ENCODE measurements at places on chromosomes 12 and 14.

DNA sequence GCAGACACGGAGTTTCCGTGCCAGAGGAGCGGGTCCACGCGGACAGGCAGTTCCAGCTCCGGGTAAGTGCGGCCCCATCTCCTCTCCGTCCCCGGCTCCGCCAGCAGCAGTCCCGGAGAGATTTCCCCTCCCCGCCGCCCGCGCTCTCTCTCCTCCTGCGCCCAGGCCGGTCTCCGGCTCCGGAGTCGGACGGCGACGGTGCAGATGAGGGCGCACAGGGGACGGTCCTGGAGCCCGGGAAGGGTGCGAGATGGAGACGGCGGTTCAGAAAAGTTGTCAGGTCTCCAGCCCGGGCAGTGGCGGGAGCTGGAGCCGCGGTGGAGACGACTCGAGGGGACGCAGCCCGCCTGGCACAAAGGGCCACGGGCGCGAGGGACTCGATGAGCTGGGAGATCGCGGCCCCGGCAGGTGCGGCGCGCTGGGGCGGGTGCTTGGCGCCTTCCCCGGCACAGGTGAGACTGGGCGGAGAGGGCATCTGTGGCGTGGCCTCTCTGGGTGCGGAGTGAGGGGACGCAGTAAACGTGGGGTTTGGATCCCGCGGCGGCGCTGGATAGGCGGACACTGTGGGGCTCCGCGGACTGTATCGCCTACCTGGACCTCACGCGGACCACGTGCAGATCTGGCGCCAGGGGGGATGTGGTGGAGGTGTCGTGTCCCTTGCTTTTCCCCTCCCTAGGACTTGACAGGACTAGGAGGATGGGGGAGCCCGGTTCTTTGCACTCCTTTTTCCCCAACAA is 1540.3 kb upstream of the TMEM132C start:
- DNase-seq: no peak

DNA sequence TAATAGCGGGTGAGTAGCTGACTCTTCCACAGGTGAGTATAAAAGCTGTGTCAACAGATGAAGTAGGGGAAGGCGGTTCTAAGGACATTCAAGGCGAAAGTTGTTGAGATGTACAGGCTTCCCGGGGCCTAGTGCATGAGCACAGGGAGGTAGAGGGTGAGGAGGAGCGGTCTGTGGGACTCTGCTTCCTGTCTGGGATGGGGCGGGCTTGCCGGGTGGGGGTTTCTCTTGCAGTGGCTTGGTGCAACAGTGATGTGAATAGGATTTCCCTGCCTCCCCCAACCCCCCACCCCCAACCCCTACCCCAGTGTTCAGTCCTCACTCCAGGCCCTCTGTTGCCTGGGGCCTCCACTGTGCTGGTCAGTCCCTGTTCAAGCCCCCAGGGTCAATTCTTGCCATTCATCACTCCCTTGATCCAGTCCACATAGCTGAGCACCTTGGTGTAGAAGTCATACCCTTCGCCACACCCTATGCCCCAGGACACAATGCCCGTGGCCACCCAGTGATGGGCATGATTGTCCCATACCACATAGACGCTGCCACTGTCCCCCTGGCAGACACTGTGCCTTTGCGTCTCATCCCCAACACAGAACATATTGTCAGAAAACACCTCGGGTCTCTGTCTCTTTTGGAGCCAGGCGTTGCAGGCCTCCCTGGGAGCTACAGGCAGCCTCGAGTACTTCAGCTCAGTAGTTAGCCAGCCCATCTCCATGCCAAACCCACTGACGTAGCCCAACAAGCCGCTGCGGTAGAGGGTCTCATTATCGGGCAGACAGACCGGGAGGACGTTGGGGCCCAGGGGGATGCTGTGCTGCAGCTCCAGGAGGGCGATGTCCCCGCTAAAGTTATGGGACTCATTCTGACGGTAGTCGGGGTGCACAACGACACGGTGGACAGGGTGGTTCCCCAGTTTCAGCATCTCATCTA is 4.0 kb upstream of the C1R start:
- DNase-seq: no peak

DNA sequence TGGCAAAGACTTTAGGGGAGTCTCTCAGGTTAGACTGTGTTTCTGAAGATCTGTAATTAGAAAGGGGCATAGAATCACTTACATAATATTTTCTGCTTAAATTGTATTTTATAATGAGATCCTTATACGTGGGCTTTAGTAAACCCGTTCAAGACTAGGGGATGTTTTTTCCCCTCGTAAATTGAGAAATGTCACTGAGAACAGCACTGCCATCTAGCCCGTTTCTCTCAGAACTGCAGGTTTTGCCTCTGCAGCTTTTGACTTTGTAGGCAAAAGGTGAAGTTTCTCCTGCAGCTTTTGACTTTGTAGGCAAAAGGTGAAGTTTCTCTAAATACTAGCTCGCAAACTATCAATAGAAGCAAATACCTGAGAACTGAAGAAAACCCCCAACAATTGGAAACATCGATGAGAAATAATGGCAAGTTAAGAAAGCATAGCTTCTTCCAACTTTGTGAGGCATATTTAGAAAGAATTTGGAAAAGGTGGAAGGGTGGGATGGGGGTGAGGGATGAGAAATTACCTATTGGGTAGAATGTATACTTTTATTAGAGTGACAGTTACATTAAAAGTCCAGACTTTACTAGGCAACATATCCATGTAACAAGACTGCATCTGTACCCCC is 9.9 kb upstream of the ASPG start:
- no peak for DNase-seq

- no peak for DNase-seq
These were observed 128.2 kb downstream of the SLC38A6 start for GRCh38 chr14:61109288-61109687.

GRCh38 chr12:87200289-87200979 is 828.8 kb downstream of the C12orf50 start:
- peak; percentile 41 for DNase-seq

GRCh38 chr12:62712681-62713573 is 222.0 kb downstream of the PPM1H start:
- DNase-seq: no peak

DNA sequence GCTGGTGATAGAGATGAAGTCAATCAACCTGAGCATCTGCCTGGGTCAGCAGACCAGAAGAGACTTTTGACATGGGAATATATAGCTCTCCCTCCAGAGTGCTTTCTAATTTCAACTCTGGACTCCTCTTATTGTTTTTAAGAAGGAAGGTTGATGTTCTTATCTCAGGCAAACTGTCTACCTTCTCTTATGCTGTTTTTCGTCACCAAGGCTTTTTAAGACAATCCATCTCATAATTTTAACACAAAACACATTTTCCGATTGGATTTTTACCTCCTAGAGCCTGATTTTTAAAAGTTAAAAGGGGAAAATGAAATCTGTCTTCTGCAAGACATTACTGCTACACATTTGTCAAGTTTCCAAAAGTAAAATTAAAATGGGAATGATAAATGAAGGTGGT is 368.7 kb upstream of the MIS18BP1 start:
- DNase-seq: no peak

DNA sequence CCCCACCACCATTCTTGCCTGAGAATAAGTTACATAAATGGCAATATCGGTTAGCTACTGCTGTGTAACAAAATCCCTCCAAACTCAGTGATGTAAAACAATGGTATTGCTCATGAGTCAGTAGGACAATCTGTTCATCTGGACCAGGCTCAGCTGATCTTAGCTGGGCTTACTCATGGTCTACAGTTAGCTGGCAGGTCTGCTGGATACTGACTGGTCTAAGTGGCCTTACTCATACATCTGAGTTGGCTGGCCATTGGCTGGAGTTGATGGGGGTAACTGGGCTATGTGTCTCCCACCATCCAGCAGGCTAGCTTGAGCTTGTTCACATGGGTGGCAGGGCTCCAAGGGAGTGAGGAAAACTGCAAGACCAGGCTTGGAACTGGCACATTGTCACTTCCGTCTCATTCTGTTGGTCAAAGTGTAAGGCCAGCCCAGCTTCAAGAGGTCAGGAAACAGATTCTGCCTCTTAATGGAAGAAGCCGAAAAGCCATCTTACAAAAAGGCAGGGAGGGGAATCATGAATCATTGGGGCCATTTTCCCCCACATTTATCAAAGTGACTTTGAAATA is 56.7 kb upstream of the CHGA start:
- peak; percentile 46 for DNase-seq

GRCh38 chr12:111154147-111154834 is 214.6 kb downstream of the PHETA1 start:
- no peak for DNase-seq

DNA sequence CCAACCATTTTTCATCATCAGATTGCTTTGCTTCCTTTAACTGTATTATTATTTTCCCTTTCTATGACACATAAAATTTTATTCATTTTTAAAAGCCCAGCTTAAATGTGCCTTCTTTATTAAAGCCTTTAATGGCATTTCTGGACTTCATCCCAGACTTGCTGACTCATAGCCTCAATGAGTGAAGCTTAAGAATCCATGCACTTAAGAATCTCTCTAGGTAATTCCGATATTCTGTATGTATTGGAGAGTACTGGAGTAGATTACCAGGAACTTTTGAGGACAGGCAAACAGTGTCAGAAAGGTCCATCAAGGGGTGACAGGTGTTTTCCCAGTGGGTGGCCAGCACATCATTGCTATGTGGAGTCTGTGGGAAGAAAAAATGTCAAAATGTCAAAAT is 107.9 kb downstream of the PTPRQ start:
- DNase-seq: peak; percentile 89

DNA sequence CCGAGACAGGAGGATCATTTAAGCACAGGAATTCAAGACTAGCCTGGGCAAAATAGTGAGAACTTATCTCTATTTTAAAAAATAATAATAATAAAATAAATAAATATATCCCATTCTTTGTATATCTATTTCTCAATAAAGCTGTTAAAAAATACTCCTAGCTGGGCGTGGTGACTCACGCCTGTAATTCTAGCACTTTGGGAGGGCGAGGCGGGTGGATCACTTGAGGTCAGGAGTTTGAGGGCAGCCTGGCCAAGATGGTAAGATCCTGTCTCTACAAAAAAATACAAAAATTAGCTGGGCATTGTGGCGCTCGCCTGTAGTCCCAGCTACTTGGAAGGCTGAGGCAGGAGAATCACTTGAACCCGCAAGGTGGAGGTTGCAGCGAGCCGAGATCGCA is 75.7 kb upstream of the TBX3 start:
- no peak for DNase-seq

GRCh38 chr14:105745433-105746123 is 219.2 kb downstream of the TMEM121 start:
- no peak for DNase-seq

GRCh38 chr12:111304642-111305071 is 64.2 kb downstream of the PHETA1 start:
- no peak for DNase-seq

DNA sequence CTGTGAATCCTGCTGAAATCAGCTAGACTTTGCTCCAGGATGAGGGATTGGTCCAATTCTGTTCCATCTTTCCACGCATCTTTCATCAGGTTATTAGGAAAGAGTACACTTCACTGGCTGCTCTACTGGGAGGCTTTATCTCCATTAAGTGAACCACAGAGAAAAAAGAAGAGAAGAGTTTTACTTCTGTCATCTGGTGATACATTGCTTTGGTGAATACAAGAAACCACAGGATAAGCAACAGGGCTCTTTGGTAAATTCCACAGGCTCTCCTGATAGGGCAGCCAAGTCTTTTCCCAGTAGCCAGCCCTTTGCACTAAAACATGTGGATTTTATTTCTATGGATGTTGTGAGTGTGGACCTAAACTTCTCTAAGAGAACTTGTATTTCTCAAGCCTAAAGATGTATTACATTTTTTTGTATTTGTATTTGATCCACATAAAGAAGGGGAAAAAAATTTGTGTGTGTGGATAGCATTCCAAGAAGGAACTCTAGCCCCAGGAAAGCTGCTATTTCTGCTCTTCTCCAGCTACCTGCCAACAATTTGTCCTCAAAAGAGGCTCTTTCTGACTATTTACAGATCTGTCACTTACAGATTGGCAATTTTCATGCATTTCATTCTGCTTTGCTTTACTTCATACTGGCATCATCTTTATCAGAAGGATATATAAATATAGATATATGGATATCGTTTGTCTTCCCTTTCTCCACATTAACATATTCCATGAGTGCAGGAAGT is 1117.6 kb upstream of the TMEM132C start:
- DNase-seq: no peak

DNA sequence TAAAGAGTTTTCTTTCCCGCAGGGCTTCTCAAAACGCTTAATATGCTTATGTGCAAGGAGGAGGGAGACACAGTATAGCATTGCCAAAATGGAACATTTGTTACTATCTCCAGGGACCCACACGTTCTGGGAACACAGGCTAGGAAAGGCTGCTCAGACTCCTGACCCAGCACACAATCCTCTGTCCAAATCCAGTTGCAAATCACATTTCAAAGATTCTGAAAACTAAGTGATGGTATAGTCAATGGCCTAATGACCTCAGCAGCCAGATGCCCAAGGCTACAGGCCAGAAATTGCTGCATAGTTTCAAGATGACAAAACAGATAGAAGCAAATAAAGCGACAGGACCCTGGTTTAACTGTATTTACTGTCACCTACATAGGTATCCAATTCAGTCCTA is 97.0 kb upstream of the GRIP1 start:
- no peak for DNase-seq

GRCh38 chr14:94515426-94515825 is 6.2 kb upstream of the SERPINA12 start:
- no peak for DNase-seq

DNA sequence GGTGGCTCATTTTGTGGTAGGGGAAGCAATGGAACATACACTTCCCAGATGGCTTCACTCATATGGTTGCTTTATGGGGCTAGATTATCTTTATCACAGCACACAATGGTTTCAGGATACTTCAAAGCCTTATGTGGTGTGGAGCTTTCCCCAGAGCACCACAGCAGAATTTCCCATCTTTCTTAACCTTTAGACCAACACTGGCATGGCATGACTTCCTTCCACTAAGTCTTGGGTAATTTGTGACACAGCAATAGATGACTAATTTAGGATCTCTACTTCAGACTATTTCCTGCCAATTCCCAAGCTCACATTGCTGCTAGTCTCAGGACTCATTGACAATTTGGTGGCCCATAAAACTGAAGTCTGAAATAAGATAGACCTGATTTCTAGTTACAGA is 36.9 kb upstream of the DCN start:
- peak; percentile 76 for DNase-seq

DNA sequence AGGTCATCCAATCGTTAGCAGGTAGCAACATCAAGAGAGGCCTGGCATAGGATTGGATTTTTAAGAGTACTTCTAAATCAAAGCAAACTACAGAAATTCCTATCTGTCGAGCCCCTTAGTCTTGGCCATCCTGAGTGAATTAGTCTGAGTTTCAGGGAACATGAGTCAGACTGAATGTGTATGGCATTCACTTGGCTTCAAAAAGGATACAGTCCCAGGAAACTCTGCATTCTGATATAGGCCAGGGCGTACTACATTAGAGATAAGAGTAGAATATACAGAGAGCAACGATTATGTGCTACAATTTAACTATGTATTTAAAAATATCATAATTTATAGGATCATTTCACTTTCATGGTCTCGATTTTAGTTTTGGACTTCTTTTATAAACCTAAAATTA is 242.2 kb downstream of the SOX5 start:
- DNase-seq: no peak

- no peak for DNase-seq
These were observed 320.4 kb upstream of the PDE3A start for GRCh38 chr12:20047901-20048300.
